ENCODE measurements at places on chromosomes 7 and 10. TPM values are rescaled to one million over a fixed set of nuclear protein-coding genes. Genes with fewer than 3 reads are reported as not detected.

Gene ITPRID1
- not detected for polyA plus RNA-seq

Gene ASB13
- polyA plus RNA-seq, result 9.9 TPM

Gene DNTT
- polyA plus RNA-seq, result not detected

Gene BAMBI
- 53.3 TPM for polyA plus RNA-seq

Gene SYT15
- polyA plus RNA-seq, result 1.2 TPM

Gene SCIN
- polyA plus RNA-seq, result not detected

Gene HTR5A
- not detected for polyA plus RNA-seq

Gene DUS4L
- polyA plus RNA-seq, result 5.9 TPM

Gene GIMAP2
- polyA plus RNA-seq, result 6.6 TPM

Gene FANK1
- polyA plus RNA-seq, result 0.53 TPM
